ENCODE measurements at places on chromosomes 2 and 18. TPM values are rescaled to one million over a fixed set of nuclear protein-coding genes. Genes with fewer than 3 reads are reported as not detected.

GRCh38 chr18:26863921-26864497 lies 1.5 kb downstream of the AQP4 start:
- H3K27me3 ChIP-seq = no peaks in the 10 kb centered on the region
- no peak overlapping the region for H3K27ac ChIP-seq
- no peaks in the 10 kb centered on the region for H3K36me3 ChIP-seq
- no peak for DNase-seq
- H3K4me1 ChIP-seq = no peaks in the 10 kb centered on the region

- peaks cover 13% of the 10 kb centered on the region for H3K4me1 ChIP-seq
- no peak overlapping the region for H3K4me3 ChIP-seq
- no peaks in the 10 kb centered on the region for H3K27me3 ChIP-seq
These were observed 38.1 kb downstream of the RALB start for GRCh38 chr2:120290737-120291136.

GRCh38 chr2:74533464-74533863 lies 3.7 kb downstream of the HTRA2 start:
- H3K4me3 ChIP-seq = no peak overlapping the region
- H3K27ac ChIP-seq = no peak overlapping the region
- H3K27me3 ChIP-seq = peaks cover 11% of the 10 kb centered on the region
- no peaks in the 10 kb centered on the region for H3K36me3 ChIP-seq
- H3K4me1 ChIP-seq = peaks cover 27% of the 10 kb centered on the region

DNA sequence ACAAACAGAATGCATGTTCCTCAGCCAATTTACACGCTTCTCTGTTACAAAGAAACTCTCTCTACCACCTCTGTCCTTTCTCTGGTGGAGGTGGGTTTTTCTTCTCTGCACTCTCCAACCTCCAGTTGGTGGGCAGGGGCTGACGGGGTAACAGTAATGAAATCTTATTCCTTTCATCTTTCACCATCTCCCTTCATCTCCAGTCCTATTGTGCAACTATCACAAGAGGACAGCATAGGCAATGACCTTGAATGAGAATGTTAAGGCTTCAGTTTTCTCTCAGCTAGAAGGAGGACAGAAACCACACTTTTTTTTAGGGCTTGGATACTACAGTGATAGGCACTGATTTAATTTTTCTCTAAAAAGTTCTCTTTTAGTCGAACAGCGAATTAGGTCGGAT lies 81.7 kb upstream of the NEUROD1 start:
- H3K27ac ChIP-seq = no peak overlapping the region
- H3K4me3 ChIP-seq = no peak overlapping the region
- H3K36me3 ChIP-seq = no peaks in the 10 kb centered on the region
- no peaks in the 10 kb centered on the region for H3K27me3 ChIP-seq
- DNase-seq = no peak

- H3K36me3 ChIP-seq = no peaks in the 10 kb centered on the region
- H3K27me3 ChIP-seq = no peaks in the 10 kb centered on the region
- no peak overlapping the region for H3K4me3 ChIP-seq
- H3K27ac ChIP-seq = no peak overlapping the region
- no peaks in the 10 kb centered on the region for H3K4me1 ChIP-seq
These were observed 73.5 kb downstream of the MEX3C start for GRCh38 chr18:51123936-51124486.

The RTKN gene
- 0.34 TPM for polyA plus RNA-seq

The TEX44 gene
- polyA plus RNA-seq = not detected

The CERKL gene
- polyA plus RNA-seq = 7.1 TPM

The SPEG gene
- polyA plus RNA-seq = not detected

Data from CD4-positive, CD25-positive, alpha-beta regulatory T cell (primary cell).